ENCODE measurements at places on chromosomes 1 and 21. TPM values are rescaled to one million over a fixed set of nuclear protein-coding genes. Genes with fewer than 3 reads are reported as not detected.
A peak's percentile ranks its signal among the peaks of the same experiment; 100 is the strongest.

GRCh38 chr1:227788271-227789083 is 27.0 kb upstream of the PRSS38 start:
- peaks cover 15% of the 10 kb centered on the region for H3K4me1 ChIP-seq
- H3K4me3 ChIP-seq: peak overlapping the region; percentile 76
- DNase-seq: peak; percentile 81
- H3K27ac ChIP-seq: peak overlapping the region; percentile 57

DNA sequence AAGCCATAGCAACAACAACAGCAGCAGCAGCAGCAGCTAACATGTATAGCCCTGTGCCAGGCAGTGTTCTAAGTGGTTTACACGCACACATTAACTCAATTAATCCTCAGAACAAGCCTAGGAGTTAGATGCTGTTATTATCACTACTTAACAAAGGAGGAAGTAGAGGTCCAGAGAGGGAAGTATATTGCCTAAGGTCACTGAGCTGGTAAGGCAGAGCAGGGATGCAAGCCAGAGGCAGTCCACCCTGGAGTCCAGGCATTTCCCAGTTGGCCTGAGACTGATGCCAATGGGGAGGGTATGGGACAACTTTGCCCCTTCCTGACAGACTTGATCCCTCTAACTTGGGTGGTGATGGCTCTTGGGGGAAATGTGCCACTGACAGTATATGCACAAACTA is 6.8 kb downstream of the CDC14A start:
- peaks cover 73% of the 10 kb centered on the region for H3K4me1 ChIP-seq
- no peaks in the 10 kb centered on the region for H3K27me3 ChIP-seq
- no peak overlapping the region for H3K4me3 ChIP-seq
- H3K27ac ChIP-seq: peak overlapping the region; percentile 16

- no peak for DNase-seq
- H3K4me1 ChIP-seq: peaks cover 16% of the 10 kb centered on the region
- H3K36me3 ChIP-seq: peaks cover 8% of the 10 kb centered on the region
These were observed 20.5 kb upstream of the CD55 start for GRCh38 chr1:207300970-207301369.

- H3K27ac ChIP-seq: no peak overlapping the region
- peaks cover 19% of the 10 kb centered on the region for H3K27me3 ChIP-seq
- no peak overlapping the region for H3K4me3 ChIP-seq
- DNase-seq: peak; percentile 82
- no peaks in the 10 kb centered on the region for H3K36me3 ChIP-seq
These were observed 70.8 kb upstream of the RHOU start for GRCh38 chr1:228664399-228664914.

- no peaks in the 10 kb centered on the region for H3K36me3 ChIP-seq
- H3K27ac ChIP-seq: no peak overlapping the region
- H3K4me3 ChIP-seq: no peak overlapping the region
- H3K27me3 ChIP-seq: no peaks in the 10 kb centered on the region
- DNase-seq: no peak
- H3K4me1 ChIP-seq: no peaks in the 10 kb centered on the region
These were observed 63.5 kb upstream of the TTC34 start for GRCh38 chr1:2865000-2865399.

- no peak for DNase-seq
- no peaks in the 10 kb centered on the region for H3K4me1 ChIP-seq
- H3K4me3 ChIP-seq: no peak overlapping the region
- H3K27ac ChIP-seq: no peak overlapping the region
- no peaks in the 10 kb centered on the region for H3K36me3 ChIP-seq
- peaks cover 12% of the 10 kb centered on the region for H3K27me3 ChIP-seq
These were observed 40.0 kb downstream of the MTARC1 start for GRCh38 chr1:220826729-220827128.

DNA sequence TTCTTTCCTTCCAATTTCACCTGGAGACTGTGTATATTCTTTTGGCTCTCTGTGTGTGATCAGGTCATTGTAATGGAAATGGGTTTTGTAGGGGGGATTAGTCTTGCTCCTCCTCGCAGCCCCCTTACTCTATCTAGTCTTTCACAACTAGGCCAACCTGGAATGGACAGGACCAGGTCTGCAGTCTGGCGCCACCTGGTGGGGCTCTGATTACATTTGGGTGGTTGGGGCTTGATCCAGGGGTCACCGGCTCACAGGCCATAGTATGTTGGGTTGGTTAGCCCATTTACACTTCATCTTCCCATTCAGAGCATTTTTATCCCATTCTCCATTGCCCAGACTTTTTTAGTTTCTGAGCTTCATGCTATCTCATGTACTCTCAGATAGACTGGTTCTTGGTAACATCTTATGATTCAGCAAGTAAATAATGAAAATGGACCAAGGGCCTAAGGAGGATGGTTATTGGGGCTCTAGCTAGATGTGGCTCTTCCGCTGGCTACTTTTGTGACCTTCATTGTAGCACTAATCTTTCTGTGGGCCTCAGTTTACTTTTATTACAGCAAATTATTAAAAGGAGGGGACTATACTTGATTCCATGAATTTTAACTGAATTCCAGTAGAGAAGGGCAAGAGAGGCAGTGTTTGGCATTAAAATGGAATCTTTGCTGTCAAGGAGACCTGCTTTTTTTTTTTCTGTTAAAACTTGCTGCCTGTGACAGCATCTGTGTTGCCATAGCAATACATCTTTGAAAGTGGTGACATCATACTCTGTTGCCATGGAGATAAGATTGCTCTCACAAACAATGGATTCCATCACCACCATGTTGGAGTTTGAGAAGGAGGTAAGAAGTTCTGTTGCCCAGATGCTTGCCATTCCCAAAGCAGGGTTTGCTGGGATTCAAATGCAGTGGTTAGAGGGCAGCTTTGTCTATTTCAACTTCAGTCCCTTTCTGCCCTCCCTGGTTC is 150.1 kb downstream of the PLXNA2 start:
- H3K27me3 ChIP-seq: no peaks in the 10 kb centered on the region
- no peak overlapping the region for H3K4me3 ChIP-seq
- H3K27ac ChIP-seq: no peak overlapping the region
- peak; percentile 71 for DNase-seq
- no peaks in the 10 kb centered on the region for H3K4me1 ChIP-seq

DNA sequence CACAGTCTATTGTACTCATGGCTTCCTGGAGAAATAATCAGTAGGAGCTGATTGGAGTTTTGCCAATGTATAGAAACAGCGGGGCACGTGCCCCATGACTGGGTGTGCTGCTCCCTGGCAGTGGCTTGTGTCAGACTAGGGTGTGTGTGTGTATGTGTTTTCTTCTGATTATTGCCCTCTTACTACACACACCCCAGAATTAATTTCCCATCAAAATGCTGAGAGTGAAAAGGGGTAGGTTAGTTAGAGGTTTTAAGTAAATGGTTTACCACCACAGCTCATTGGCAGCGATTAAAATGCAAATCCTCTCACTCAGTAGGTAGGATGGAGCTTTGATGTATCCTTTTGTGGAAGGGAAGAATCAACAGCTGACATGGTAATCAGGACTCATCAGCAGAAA is 29.9 kb downstream of the HHAT start:
- no peak overlapping the region for H3K4me3 ChIP-seq
- no peak overlapping the region for H3K27ac ChIP-seq
- peaks cover 7% of the 10 kb centered on the region for H3K4me1 ChIP-seq

- no peak for DNase-seq
- H3K4me3 ChIP-seq: no peak overlapping the region
- H3K27ac ChIP-seq: no peak overlapping the region
- peaks cover 27% of the 10 kb centered on the region for H3K4me1 ChIP-seq
- no peaks in the 10 kb centered on the region for H3K36me3 ChIP-seq
- H3K27me3 ChIP-seq: peaks cover 43% of the 10 kb centered on the region
These were observed 2.0 kb upstream of the LMNA start for GRCh38 chr1:156112276-156113137.

GRCh38 chr1:151512326-151512725 is 1.1 kb downstream of the CGN start:
- DNase-seq: no peak
- no peaks in the 10 kb centered on the region for H3K36me3 ChIP-seq
- peaks cover 2% of the 10 kb centered on the region for H3K27me3 ChIP-seq
- H3K27ac ChIP-seq: no peak overlapping the region
- H3K4me1 ChIP-seq: peaks cover 29% of the 10 kb centered on the region
- H3K4me3 ChIP-seq: peak overlapping the region; percentile 74

DNA sequence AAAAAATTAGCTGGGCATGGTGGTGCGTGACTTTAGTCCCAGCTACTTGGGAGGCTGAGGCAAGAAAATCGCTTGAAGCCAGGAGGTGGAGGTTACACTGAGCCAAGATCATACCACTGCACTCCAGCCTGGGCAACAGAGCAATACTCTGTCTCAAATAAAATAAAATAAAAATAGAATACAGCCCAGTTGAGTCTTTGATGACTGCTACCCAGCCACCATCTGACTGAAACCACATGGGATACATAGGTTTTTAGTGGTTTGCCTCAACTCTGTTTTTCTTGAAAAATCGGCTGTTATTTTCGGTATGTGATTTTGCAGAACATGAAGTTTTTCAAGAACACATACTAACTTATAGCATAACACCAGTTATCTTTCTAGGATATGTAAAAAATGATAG is 46.5 kb downstream of the EPRS1 start:
- H3K27me3 ChIP-seq: no peaks in the 10 kb centered on the region
- peak overlapping the region; percentile 46 for H3K27ac ChIP-seq
- no peak for DNase-seq
- no peak overlapping the region for H3K4me3 ChIP-seq

GRCh38 chr1:168057921-168058320 is 78.8 kb downstream of the GPR161 start:
- H3K27me3 ChIP-seq: no peaks in the 10 kb centered on the region
- H3K4me1 ChIP-seq: peaks cover 3% of the 10 kb centered on the region
- no peak for DNase-seq
- H3K36me3 ChIP-seq: peaks cover 6% of the 10 kb centered on the region

- H3K4me3 ChIP-seq: no peak overlapping the region
- no peaks in the 10 kb centered on the region for H3K27me3 ChIP-seq
- H3K4me1 ChIP-seq: peaks cover 9% of the 10 kb centered on the region
- DNase-seq: no peak
These were observed 67.4 kb upstream of the TRAPPC10 start for GRCh38 chr21:43944757-43945156.

GRCh38 chr1:171610385-171610784 is 11.7 kb upstream of the MYOCOS start:
- no peaks in the 10 kb centered on the region for H3K4me1 ChIP-seq
- H3K4me3 ChIP-seq: no peak overlapping the region
- H3K27ac ChIP-seq: no peak overlapping the region
- H3K36me3 ChIP-seq: no peaks in the 10 kb centered on the region
- no peak for DNase-seq
- no peaks in the 10 kb centered on the region for H3K27me3 ChIP-seq

DNA sequence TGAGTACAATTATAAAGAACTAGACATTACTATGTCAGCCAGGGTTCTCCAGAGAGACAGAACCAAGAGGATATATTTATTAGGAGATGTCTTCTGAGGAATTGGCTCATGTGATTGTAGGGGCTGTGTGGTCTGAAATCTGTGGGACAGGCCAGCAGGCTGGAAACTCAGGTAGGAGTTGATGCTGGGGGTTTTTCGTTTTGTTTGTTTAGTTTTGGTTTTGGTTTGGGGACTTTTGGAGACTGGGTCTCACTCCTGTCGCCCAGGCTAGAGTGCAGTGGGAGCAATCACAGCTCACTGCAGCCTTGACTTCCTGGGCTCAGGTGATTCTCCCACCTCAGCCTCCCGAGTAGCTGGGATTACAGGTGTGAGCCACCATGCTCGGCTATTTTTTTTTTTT is 132.9 kb upstream of the ERRFI1 start:
- H3K36me3 ChIP-seq: no peaks in the 10 kb centered on the region
- H3K27ac ChIP-seq: no peak overlapping the region
- H3K4me1 ChIP-seq: peaks cover 9% of the 10 kb centered on the region
- no peak for DNase-seq
- no peak overlapping the region for H3K4me3 ChIP-seq
- peaks cover 13% of the 10 kb centered on the region for H3K27me3 ChIP-seq

GRCh38 chr1:150576794-150577556 is 2.4 kb downstream of the MCL1 start:
- H3K4me3 ChIP-seq: peak overlapping the region; percentile 99
- peaks cover 40% of the 10 kb centered on the region for H3K4me1 ChIP-seq
- no peaks in the 10 kb centered on the region for H3K27me3 ChIP-seq
- H3K36me3 ChIP-seq: peaks cover 76% of the 10 kb centered on the region
- H3K27ac ChIP-seq: peak overlapping the region; percentile 98
- no peak for DNase-seq

- H3K4me1 ChIP-seq: no peaks in the 10 kb centered on the region
- no peaks in the 10 kb centered on the region for H3K36me3 ChIP-seq
- no peak overlapping the region for H3K27ac ChIP-seq
- no peak for DNase-seq
- H3K4me3 ChIP-seq: no peak overlapping the region
These were observed 41.5 kb upstream of the SAMD13 start for GRCh38 chr1:84259989-84260388.

- no peak for DNase-seq
- H3K36me3 ChIP-seq: no peaks in the 10 kb centered on the region
- H3K27me3 ChIP-seq: peaks cover 7% of the 10 kb centered on the region
- no peak overlapping the region for H3K27ac ChIP-seq
- no peak overlapping the region for H3K4me3 ChIP-seq
These were observed 56.0 kb downstream of the TTLL7 start for GRCh38 chr1:83942914-83943313.

GRCh38 chr1:91583326-91583755 is 82.7 kb downstream of the CDC7 start:
- peaks cover 3% of the 10 kb centered on the region for H3K27me3 ChIP-seq
- H3K27ac ChIP-seq: no peak overlapping the region
- no peak for DNase-seq
- H3K4me1 ChIP-seq: peaks cover 26% of the 10 kb centered on the region
- no peaks in the 10 kb centered on the region for H3K36me3 ChIP-seq

- H3K36me3 ChIP-seq: no peaks in the 10 kb centered on the region
- H3K27me3 ChIP-seq: no peaks in the 10 kb centered on the region
- H3K4me3 ChIP-seq: no peak overlapping the region
- no peak overlapping the region for H3K27ac ChIP-seq
- DNase-seq: no peak
These were observed 106.7 kb downstream of the SETD4 start for GRCh38 chr21:35953597-35953996.

- H3K4me3 ChIP-seq: no peak overlapping the region
- H3K36me3 ChIP-seq: no peaks in the 10 kb centered on the region
- no peak overlapping the region for H3K27ac ChIP-seq
- no peak for DNase-seq
- H3K27me3 ChIP-seq: no peaks in the 10 kb centered on the region
- no peaks in the 10 kb centered on the region for H3K4me1 ChIP-seq
These were observed 46.1 kb downstream of the NPHS2 start for GRCh38 chr1:179529482-179530195.

- no peak for DNase-seq
- H3K36me3 ChIP-seq: peaks cover 46% of the 10 kb centered on the region
- H3K4me3 ChIP-seq: no peak overlapping the region
- H3K4me1 ChIP-seq: peaks cover 31% of the 10 kb centered on the region
- H3K27ac ChIP-seq: peak overlapping the region; percentile 7
These were observed 9.4 kb downstream of the ZC3H12A start for GRCh38 chr1:37483785-37484184.

The SLAMF7 gene
- total RNA-seq: 12.8 TPM

The KIF21B gene
- total RNA-seq: 104 TPM

The CCDC24 gene
- total RNA-seq: 1.3 TPM

The AMY1A gene
- total RNA-seq: not detected

The KCNE1 gene
- 0.27 TPM for total RNA-seq

The CTSS gene
- 117 TPM for total RNA-seq

The CELA2B gene
- not detected for total RNA-seq

The CSF1 gene
- total RNA-seq: 39.5 TPM

The CASZ1 gene
- 9.8 TPM for total RNA-seq

The TSPAN1 gene
- total RNA-seq: not detected

The WDR26 gene
- 67.7 TPM for total RNA-seq

The PPP1R12B gene
- total RNA-seq: 20.2 TPM

The PTPN7 gene
- 183 TPM for total RNA-seq

The FTCD gene
- total RNA-seq: not detected
